Prostate gland (tissue), 2 donors: ENCODE measurements at places on chromosomes 16 and 17.

GRCh38 chr17:63611354-63611753 is 10.7 kb downstream of the TACO1 start:
- no peak for DNase-seq

GRCh38 chr17:51846566-51846965 is 311.9 kb downstream of the CA10 start:
- no peak for DNase-seq

- no peak for DNase-seq
These were observed 7.1 kb downstream of the ACE start for GRCh38 chr17:63483655-63484575.

- no peak for DNase-seq
These were observed 227.8 kb downstream of the TANC2 start for GRCh38 chr17:63193827-63194226.

DNA sequence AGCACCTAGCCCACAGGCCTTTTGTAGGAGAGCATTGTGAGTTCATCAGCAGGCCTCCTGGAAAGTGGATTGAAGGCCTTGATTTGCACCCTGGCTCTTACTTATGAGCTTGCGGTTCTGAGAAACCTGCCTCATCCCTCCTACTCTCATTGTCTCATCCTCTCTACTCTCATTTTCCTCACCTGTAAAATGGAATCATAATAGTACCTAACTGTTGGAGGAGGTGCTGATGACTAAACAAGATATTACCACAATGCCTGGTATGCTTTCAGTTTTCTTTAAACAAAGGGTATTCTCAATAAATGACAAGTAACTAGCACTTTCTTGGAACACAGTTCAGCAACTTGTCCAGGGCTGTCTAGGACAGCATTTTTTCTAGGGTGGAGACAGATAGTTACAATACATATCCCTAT is 243.1 kb upstream of the MAF start:
- DNase-seq, result no peak

- DNase-seq, result no peak
These were observed 2.4 kb upstream of the MTMR4 start for GRCh38 chr17:58516644-58517377.

GRCh38 chr16:70298988-70299938 is at the start of gene DDX19B:
TSS of gene DDX19B (plus strand) at chr16:70299186. CDS start at chr16:70299298, 112 bp downstream.
- peak; percentile 77 for DNase-seq

- DNase-seq, result no peak
These were observed 278 bp downstream of the RAB11FIP3 start for GRCh38 chr16:425740-426114.

- DNase-seq, result no peak
These were observed 222.7 kb downstream of the LGALS9B start for GRCh38 chr17:20244671-20245070.

DNA sequence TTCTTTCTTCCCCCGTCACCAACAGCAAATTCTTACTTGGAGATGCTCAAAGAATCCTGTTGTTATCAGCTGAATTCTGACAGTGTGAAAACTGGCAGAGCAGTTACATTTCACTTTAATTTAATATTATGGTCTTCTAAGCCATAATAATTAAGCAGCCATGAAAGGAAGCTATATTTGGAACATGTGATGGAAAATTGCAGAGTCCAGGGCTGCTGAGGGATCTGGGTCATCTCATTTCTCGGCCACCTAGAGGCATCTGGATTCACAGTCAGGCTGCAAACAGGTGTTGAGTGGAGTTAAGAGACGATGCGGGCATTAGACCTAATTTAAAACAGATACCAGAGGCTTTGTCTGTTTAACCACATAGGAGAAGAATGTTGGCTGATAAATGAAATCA is 38.4 kb downstream of the CHD9NB start:
- DNase-seq, result no peak

DNA sequence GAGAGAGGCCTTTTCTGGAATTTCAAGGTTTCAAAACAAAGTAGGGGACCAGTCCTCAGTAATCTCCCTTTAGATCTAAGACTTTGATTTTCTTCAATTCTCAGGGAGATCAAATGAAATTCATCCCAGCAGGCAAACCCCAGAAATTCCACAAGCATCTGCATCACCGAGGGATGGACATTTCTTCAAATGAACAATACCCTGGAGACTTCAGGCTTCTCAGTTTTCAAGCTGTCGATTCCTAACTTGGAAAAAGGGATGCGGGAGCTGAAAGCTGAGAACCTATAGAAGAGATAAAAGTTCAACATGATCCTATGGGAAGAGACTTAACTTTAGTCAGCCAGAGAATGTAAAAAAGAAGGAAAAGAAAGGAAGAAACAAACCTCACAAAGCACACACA is 296.9 kb upstream of the CDH5 start:
- DNase-seq, result no peak

DNA sequence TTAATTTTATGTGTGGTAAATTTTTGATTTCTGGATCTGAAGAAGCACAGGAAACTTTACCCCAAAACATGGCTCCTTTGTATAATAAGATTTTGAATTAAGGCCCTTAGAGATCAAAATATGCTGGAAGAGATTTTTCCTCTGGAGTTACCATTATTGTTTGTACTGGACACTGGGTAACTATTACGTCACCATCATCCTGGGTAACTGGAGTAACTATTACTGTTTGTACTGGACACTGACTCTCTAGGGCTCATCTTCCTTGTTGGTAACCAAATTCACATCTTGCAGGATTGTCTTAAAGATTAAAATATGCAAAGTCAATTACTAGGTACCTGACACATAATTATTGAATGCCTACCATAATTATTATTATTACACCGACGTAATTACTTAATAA is 593.8 kb upstream of the GOT2 start:
- no peak for DNase-seq

- DNase-seq, result no peak
These were observed 32.7 kb downstream of the VPS53 start for GRCh38 chr17:681738-682529.

DNA sequence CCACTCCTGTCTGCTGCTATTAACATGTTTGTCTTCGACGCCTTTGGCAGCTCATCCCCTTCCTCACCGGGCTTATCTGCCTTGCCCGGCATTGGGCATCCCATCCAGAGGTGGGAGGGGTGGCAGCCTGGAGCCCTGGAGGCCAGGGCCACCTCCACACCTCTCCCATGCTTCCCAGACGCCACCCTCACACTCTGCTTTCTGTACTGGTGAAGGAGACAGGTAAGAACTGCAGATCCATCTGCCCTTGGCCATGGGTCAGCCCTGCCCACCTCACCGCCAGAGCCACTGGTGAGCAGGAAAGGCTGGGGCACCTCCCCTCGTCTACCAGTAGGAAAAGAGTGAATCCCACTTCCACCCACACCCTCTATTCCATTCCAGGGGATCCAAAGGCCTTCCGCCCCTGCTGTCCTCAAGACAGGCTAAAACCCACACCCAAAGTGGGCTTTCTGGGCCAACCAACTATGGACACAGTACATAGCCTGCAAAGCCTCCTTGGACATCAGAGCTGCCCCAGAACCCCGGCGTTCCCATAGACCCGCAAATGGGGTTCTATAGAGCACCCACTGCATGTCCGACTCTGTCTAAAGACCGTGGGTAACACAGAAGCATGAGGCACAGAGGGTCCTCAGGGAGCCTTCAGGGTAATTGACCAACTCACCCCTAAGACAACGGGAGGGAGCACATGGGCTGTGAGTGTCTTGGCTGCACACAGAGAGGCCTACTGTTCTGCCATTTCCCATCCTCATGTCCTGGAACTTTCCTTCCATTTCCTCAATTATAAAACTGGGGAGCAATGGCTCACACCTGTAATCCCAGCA is 23.4 kb upstream of the RBFOX3 start:
- no peak for DNase-seq

GRCh38 chr17:74547736-74548135 is 1.8 kb upstream of the CD300C start:
- no peak for DNase-seq

GRCh38 chr17:34651402-34651811 is 72.0 kb downstream of the TMEM132E start:
- DNase-seq, result no peak

DNA sequence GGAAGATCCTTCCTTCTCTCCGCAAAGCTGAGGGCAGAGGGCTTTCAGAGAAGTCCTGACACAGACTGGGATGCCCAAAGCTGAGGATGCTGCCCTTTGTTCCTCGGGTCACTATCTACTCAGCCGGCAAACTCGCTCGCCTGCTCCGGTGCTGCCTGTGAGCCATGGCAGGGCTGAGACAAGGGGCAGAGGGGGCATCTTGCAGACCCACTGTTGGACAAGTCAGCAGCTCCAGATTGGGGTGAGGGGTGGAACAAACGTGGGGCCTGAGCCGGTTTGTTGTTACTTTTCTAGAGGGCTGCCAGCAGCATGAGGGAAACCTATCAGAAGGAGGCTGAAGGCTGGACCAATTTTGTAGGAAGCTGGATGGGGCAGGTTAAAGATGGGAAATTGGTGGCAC is 47.1 kb upstream of the PIK3R6 start:
- DNase-seq, result no peak

DNA sequence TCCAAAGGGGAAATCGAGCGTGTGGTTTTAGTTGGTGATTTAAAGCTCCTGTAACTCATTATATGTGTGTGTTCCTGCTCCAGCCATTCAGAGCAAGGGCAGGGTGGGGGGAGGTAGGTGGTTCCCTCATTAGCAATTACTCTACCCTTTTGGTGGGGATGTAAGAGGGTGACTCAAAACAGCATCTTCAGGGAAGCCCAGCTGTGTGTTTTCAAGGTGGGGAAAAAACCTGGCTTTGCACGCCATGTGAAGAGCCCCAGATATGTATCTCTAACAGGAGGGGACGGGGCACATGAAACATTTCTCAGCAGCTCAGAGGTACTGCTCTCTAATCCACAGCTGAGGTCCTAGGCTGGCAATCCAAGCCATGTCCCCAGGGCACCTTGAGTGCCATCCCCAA is 241.3 kb upstream of the ZFHX3 start:
- DNase-seq, result no peak

GRCh38 chr16:74771656-74772315 is 2.8 kb downstream of the FA2H start:
- DNase-seq, result no peak

- no peak for DNase-seq
These were observed 103.3 kb downstream of the ABCA8 start for GRCh38 chr17:68851890-68852289.

DNA sequence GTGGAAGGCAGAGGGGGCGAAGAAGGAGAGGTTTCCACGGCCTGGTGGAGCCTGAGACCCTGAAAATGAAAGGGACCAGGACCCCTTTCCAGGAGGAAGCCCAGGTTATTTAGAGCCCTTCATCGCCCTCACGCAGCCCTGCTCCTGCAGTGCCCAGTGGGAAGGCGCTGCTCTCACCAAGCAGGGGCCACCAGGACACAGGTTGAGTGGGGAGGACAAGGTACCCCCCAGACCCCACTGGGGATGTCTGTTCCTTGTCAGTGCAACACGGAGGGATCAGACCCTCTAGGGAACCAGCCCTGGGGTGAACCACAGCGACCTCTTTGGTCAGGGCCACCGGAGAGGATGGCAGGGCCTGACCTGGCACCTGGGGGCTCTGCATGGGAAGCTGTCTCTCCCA is 163.9 kb downstream of the C16orf95 start:
- DNase-seq, result no peak

GRCh38 chr17:30296499-30297080 is 4.8 kb upstream of the BLMH start:
- DNase-seq, result no peak

DNA sequence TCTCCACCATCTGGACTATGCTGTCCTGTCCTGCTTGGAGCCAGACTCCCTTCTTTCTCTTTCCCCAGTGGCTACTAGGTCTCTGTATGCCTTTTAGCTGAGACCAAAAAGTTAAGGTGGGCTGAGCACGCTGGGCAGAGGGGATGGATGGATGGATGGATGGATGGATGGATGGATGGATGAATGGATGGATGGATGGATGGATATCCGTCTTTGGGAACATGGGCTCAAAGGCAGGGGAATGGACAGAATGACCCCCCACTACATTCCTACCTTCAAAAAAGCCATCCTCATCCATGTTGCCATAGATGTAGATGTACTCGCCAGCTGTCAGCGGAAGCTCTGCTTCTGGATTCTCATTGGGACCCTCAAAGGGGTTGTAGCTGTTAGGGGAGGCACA is 12.8 kb downstream of the TSPOAP1 start:
- DNase-seq, result no peak

DNA sequence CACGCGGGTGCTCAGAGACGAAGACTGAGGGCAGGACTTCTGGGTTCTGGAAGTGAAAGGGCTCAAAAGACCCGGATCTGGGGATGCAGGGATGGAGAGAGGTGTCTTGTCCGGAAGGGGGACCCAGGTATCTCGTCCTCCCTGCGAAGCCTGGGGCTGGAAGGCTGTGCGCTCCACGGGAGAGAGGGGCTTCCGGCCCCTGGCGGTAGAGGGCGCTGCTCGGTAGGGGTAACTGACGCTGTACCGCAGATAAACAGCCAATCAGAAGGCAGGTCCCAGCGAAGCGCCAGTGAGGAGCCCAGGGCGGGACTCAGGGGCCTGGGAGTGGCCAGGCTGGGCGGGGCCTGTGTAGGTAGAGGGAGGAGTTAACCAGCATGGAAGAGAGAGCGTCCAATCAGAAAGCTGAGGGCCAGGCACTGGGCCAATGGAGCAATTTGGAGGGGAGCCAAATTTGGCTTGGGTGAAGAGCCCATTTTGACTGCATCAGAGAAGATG is 804 bp downstream of the TGFB1I1 start:
- no peak for DNase-seq

- no peak for DNase-seq
These were observed 1.3 kb downstream of the PFN1 start for GRCh38 chr17:4947010-4947410.

DNA sequence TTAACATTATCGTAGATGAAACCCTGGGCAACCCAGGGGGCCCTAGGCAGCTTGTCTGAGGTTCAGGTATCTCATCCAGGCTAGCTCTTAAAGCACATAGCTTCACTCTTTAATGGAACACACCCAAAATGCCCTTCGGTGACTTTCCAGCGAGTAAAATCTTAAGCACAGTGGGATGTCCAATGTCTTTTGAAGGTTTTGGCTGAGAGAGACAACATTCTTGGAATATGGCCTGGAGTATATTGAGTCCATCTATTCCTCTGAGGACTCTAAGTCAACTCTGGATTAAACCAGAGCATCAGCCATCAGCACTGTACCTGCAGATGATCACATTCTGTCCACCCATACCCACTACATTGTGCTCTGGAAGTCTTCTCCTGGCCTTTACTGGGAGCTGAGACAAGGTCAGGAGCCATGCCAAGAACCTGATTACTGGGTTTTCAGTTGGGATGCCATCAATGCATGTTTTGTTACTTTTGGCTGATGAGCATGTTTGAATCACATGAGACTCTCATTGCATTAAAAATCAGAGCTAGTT is 63.4 kb upstream of the CDH11 start:
- DNase-seq, result no peak

DNA sequence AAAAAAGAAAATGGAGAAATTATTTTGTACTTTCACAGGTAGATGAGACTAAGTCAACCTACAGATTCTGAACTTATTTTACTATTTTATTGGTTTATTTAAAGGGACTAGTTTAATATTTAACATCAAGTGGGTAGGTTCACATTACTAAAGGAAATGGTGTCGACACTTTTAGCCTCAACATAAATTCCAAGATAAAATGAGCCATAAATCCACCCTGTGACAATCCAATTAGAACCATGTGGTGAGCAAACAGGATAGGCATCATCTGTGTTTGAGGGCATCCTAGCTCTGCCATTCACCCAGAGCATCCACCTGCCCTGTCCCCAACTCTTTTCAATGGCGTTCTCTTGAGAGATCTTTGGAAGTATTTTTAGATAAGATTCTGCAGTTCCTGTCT is 92.8 kb upstream of the PMFBP1 start:
- DNase-seq, result no peak
